ENCODE measurements at places on chromosomes 4 and X. TPM values are rescaled to one million over a fixed set of nuclear protein-coding genes. Genes with fewer than 3 reads are reported as not detected.

DNA sequence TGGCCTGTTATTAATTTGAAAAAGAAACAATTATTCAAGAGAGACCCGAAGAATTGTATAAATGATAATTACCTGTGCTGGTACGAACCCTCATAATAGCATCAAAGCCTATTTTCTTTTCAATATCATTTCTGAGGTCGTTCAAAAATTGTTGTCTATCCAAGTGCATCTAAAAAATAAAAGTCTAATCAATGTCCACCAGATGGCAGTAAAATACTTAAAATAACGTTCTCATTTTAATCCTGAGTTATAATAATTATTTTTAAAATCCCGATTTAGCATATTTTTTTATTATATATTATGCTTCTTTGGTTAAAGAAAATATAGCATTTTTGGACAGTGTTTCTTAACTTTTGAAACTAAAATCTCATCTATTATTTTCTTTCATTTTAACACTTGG is 55.7 kb downstream of the METTL14 start:
- no peak for DNase-seq

Gene KIT
- polyA plus RNA-seq, result 9.1 TPM

GRCh38 chr4:93748373-93749291 is 79.9 kb upstream of the ATOH1 start:
- no peak for DNase-seq

DNA sequence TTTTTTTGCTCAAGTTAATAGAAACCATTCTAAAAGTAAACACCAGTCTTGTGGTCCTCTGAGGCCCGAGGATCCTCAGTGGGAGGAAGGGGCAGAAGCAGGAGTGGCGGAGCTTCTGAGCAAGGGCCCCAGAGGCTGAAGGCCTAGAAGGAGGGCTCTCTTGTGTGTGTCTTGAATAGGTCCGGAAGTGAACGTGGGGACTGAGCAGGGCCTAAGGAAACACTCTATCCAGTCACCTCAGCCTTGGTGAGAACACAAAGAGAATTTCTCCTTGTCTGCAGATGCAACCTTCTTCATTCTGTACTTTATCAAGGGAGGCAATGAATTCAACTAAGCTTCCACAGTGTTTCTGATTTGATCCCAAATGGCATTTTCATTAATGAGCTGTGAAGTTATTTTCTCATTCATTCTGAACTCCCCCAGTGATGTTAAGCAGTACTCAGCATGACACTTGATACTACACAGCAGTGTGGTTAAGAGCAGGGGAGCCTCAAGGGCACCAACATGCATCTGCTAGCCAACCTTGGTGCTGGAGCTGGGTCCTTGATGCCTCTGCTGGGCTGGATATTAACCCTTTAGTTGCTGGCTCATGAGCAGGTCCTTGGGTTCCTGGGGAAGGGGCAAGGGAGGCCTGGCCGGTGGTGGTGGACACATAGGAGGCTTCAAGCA is 64.7 kb downstream of the RBM47 start:
- no peak for DNase-seq

GRCh38 chrX:71652405-71652804 is 14.9 kb upstream of the LOC101059915 start:
- peak; percentile 45 for DNase-seq

DNA sequence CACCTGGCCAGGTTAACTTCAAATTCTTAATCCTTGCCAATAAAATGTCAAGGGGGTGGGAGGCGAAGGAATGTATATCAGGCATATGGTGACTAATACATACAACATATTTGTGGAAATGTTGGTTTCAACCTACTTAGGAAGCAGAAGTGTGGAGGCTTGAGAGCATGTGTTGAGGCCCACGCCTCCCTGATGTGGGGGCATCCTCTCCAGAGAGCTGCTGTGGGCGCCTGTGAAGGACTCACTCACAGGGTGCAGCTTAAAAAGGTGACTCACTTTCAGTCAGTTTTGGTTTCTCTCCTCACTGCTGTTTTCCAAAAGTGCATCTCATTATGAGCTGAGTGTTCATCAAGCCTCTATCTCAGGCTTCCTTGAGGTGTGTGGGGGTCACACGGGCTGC is 27.5 kb downstream of the LNX1 start:
- no peak for DNase-seq

Gene NAP1L3
- 10.7 TPM for polyA plus RNA-seq

- no peak for DNase-seq
These were observed 276.9 kb downstream of the RAB28 start for GRCh38 chr4:13207226-13207625.

DNA sequence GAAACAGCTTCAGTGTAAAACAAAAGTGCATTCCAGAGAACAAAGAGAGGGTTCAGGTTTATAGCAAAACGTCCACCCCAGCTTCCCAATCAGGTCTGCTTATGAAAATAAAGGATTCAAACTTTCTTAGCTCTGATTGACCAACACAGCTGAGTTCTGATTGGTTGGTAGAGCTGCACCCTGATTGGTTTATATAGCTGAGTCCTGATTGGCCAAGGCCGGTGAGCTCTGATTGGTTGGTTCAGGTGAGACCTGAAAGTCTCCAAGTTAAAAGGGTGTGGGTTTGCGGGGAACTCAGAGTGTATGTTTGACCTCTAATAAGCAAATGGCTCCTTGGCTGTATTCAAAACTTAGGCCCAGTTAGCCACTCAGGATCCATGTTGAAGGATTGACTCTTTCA is 20.9 kb downstream of the CLRN2 start:
- no peak for DNase-seq

Gene SLC6A14
- not detected for polyA plus RNA-seq

- no peak for DNase-seq
These were observed 896.1 kb upstream of the LCORL start for GRCh38 chr4:18917689-18918088.

- DNase-seq, result no peak
These were observed 92.1 kb downstream of the CEP135 start for GRCh38 chr4:56040842-56041241.

- no peak for DNase-seq
These were observed 1.9 kb downstream of the SHOX start for GRCh38 chrX:632366-633042.

DNA sequence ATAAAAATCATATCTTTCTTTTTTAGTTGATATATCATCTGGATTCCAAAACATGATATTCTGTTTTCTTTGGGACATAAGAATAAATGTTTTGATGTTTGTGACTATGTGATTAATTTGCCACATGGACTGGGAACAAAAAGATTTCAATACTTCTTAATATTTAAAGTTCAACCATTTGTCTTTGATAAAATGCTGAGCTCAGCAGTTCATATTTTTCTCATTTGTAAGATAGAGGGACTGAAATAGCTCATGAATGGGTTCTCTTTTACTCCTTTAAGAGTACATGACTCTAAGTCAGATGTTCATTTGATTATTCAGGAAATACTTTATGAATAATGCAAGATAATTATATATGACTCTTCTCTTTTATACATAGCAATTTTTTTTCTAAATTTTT is 205.9 kb upstream of the FAM47A start:
- no peak for DNase-seq

DNA sequence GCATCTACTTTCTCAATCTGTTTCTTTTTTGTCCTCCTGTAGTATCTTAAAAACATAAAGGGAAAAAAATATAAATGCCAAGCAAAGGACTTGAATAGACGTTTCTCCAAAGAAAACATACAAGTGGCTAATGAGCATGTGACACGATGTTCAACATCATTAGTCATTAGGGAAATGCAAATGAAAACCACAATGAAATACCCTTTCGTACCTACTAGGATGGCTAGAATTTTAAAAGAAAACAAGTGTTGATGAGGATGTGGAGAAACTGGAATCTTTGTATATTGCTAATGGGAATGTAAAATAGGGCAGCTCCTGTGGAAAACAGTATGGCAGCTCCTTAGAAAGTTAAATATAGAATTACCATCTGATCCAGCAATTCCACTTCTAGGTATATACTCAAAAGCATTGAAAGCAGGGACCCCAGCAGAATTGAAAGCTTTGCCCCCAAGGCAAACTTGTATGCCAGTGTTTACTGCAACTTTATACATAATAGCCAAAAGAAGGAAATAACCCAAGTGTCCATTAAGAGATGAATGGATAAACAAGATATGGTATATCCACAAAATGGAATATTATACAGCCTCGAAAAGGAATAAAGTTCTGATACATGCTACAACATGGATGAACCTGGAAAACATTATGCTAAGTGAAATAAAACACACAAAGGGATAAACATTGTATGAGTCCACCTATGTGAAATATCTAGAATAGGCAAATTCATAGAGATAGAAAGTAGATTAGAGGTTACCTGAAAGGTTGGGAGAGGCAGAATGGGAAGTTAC is 138.3 kb downstream of the SH3KBP1 start:
- no peak for DNase-seq

DNA sequence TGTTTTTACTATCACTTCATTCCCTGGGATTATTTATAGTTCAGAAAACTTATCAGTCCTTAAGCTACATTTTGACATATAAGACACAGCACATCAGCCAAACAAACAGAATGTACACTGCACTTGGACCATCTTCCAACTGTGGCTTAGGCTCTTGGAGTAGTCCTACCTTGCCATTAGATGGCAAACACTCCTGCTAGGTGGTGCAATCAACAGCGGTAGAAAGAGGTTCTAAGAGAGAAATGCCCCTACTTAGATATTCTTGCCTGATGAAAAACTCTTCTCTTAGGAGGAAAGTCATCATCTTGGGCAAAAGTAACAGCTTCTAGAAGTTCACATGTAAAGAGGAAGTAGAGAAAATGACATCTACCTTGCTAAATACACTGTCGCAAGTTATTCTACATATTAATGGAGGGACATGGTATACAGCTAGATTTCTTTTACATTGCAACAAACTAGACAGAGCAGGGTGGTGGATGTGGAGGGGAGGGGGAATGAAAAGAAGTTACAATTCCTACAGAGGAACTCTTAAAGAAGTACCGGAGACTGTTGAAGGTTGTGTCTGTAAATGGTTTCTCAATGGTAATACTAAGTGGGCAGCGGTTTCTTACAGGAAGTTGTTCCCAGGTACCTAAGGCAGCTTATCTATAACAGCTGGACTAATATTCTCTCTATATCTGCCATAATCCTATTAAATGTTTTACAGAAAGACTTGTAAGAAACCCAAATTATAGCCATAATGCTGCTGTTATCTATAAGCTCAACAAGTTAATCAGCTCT is 8.1 kb upstream of the STPG2 start:
- no peak for DNase-seq

Gene APLN
- polyA plus RNA-seq, result 14.6 TPM

GRCh38 chr4:185902654-185903053 is 90.7 kb upstream of the SORBS2 start:
- DNase-seq, result no peak

GRCh38 chr4:186701273-186701672 is 22.4 kb downstream of the FAT1 start:
- DNase-seq, result peak; percentile 59

Gene CLDN22
- polyA plus RNA-seq, result not detected

Gene UGT2A3
- 0.22 TPM for polyA plus RNA-seq

Gene ZNF182
- 5.8 TPM for polyA plus RNA-seq

Gene EVC
- polyA plus RNA-seq, result 18.8 TPM

GRCh38 chr4:108620933-108621905 is 843 bp downstream of the RPL34 start:
- DNase-seq, result no peak

DNA sequence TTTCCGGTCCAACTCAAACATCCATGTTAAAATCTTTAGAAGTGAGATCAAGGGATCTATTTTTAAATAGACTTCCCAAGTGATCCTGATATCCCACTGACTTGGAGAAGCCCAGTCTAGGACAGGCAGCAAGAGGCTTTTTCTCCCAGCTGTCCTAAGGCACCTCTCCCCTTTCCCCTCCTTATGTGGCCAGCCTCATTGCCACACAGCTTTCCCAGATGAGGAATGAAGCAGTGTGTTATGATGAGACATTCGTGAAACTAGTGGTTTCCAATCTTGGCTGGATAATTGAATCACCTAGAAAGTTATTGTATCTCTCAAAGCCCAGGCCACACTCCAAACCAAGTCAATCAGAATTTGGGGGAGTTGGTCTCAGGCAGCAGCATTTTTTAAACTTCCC is 16.8 kb upstream of the HSD17B13 start:
- DNase-seq, result no peak

Gene CXCR3
- polyA plus RNA-seq, result not detected

Gene CNGA1
- polyA plus RNA-seq, result 1.5 TPM

Gene NXF2B
- polyA plus RNA-seq, result not detected

Gene TGIF2LX
- polyA plus RNA-seq, result not detected

- peak; percentile 31 for DNase-seq
These were observed 1.8 kb downstream of the TLL1 start for GRCh38 chr4:165874791-165875371.

Gene GBA3
- 0.33 TPM for polyA plus RNA-seq

DNA sequence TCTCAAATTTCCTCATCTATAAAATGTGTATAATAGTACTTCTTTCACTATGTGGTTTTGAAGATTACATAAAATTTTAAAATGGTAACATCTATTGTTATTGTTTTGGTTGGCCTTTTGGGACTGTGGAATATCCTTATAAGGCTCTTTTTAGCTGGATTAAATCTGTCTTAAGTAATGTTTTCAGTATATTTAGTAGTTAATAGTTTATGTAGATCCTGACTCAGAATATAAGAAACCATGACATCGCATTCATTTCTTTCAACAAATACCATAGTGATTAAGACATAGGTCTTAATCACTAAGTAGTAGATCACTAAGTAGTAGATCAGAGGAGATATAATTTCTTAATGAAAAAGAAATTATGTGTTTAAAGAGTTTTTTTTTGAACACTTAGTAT is 48.5 kb downstream of the MRPL1 start:
- no peak for DNase-seq

- DNase-seq, result no peak
These were observed 236.3 kb downstream of the PCDH10 start for GRCh38 chr4:133385161-133385954.

Data from muscle of arm (tissue), 14 donors.